ENCODE measurements at places on chromosomes 2 and 18. TPM values are rescaled to one million over a fixed set of nuclear protein-coding genes. Genes with fewer than 3 reads are reported as not detected.

- no peaks in the 10 kb centered on the region for H3K27me3 ChIP-seq
- no peaks in the 10 kb centered on the region for H3K36me3 ChIP-seq
- no peak overlapping the region for H3K4me3 ChIP-seq
- no peak for DNase-seq
- no peaks in the 10 kb centered on the region for H3K4me1 ChIP-seq
Measured at GRCh38 chr18:24990671-24991134, 361.3 kb downstream of the ZNF521 start.

The C2orf92 gene
- total RNA-seq: 2.5 TPM

DNA sequence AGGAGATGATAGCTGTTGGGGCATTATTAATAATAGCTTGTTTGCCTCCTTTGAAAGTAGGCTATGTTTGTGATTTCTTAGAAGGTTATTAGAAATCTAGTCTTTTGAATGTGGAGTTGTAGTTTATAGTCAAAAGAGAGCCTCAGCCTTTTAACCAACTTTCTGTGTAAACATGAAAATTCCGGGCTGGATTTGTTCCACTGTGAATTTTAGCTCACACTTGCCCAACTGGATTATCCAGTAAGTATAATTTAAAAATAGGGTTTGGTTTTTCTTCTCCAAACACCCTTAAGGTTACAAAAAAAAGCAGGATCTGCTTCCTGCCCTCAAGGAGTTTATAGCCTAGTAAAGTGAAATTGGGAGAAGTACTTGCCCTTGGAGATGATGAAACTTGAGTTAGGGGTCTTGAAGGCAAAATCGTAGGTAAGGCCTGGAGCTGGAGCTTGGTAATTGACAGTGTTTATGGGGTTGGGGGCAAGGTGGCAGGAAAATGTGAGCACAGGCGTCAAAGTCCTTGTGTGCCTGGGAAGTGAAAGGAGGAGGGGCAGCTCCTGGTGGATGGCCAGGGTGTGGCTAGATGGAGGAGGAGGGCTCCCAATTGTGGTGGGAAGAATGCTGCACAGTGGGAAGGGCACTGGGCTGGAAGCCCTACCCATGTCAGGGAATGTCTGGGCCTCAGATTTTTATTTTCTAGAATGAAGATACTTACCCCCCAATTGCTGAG lies 21.3 kb downstream of the ITGA6 start:
- H3K27ac ChIP-seq: no peak overlapping the region
- no peaks in the 10 kb centered on the region for H3K4me1 ChIP-seq
- no peaks in the 10 kb centered on the region for H3K27me3 ChIP-seq
- DNase-seq: no peak

DNA sequence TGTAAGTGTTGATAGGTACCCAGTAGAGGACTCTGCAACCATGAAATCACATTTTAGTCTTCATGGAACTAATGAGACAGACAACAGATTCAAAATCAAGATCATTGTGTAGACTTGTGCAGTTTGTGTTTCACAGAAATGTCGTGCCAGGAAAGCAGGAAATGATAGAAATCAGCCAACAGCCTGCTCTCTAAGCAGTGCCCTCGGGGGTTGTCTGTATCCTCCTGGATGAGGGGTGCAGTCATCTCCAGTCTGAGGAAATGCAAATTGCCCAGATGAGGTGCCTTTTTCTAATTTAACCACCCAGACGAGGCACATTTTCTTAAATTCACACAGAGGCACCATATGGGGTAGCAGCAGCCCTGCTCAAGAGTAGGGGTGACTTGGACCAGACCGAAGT lies 663.1 kb downstream of the XIRP2 start:
- H3K27me3 ChIP-seq: no peaks in the 10 kb centered on the region
- H3K4me1 ChIP-seq: no peaks in the 10 kb centered on the region
- no peak overlapping the region for H3K4me3 ChIP-seq
- no peaks in the 10 kb centered on the region for H3K36me3 ChIP-seq
- no peak for DNase-seq

- no peak for DNase-seq
- H3K27ac ChIP-seq: no peak overlapping the region
- H3K27me3 ChIP-seq: peaks cover 31% of the 10 kb centered on the region
- H3K4me1 ChIP-seq: no peaks in the 10 kb centered on the region
- H3K4me3 ChIP-seq: no peak overlapping the region
Measured at GRCh38 chr18:58766164-58766563, 94.9 kb downstream of the MALT1 start.

The BCL2 gene
- 11.9 TPM for total RNA-seq

The FIGN gene
- total RNA-seq: 2.5 TPM

The IL18RAP gene
- total RNA-seq: not detected

The HTR2B gene
- 5.3 TPM for total RNA-seq

- peaks cover 8% of the 10 kb centered on the region for H3K4me1 ChIP-seq
- H3K36me3 ChIP-seq: peaks cover 15% of the 10 kb centered on the region
- H3K4me3 ChIP-seq: no peak overlapping the region
- H3K27me3 ChIP-seq: no peaks in the 10 kb centered on the region
- DNase-seq: peak; percentile 49
Measured at GRCh38 chr2:27897717-27898116, 7.2 kb downstream of the BABAM2 start.

GRCh38 chr2:30393510-30393909 lies 53.5 kb upstream of the LCLAT1 start:
- H3K4me3 ChIP-seq: no peak overlapping the region
- DNase-seq: no peak
- no peaks in the 10 kb centered on the region for H3K36me3 ChIP-seq

- DNase-seq: no peak
- no peaks in the 10 kb centered on the region for H3K27me3 ChIP-seq
- H3K4me3 ChIP-seq: no peak overlapping the region
- H3K36me3 ChIP-seq: no peaks in the 10 kb centered on the region
Measured at GRCh38 chr2:20745924-20746555, 76.9 kb downstream of the LDAH start.

- H3K27me3 ChIP-seq: no peaks in the 10 kb centered on the region
- no peaks in the 10 kb centered on the region for H3K36me3 ChIP-seq
- H3K27ac ChIP-seq: no peak overlapping the region
- H3K4me1 ChIP-seq: no peaks in the 10 kb centered on the region
- no peak for DNase-seq
Measured at GRCh38 chr18:52670896-52671295, 330.9 kb downstream of the DCC start.

GRCh38 chr2:47225061-47225783 lies 70.1 kb upstream of the STPG4 start:
- no peaks in the 10 kb centered on the region for H3K27me3 ChIP-seq
- no peak for DNase-seq
- peaks cover 43% of the 10 kb centered on the region for H3K4me1 ChIP-seq
- H3K4me3 ChIP-seq: no peak overlapping the region
- no peak overlapping the region for H3K27ac ChIP-seq

GRCh38 chr2:60213865-60214625 lies 339.4 kb downstream of the BCL11A start:
- H3K4me3 ChIP-seq: no peak overlapping the region
- no peaks in the 10 kb centered on the region for H3K4me1 ChIP-seq
- H3K27ac ChIP-seq: no peak overlapping the region
- H3K36me3 ChIP-seq: no peaks in the 10 kb centered on the region
- H3K27me3 ChIP-seq: no peaks in the 10 kb centered on the region
- DNase-seq: no peak

- H3K27ac ChIP-seq: no peak overlapping the region
- no peak overlapping the region for H3K4me3 ChIP-seq
- no peaks in the 10 kb centered on the region for H3K4me1 ChIP-seq
- H3K27me3 ChIP-seq: no peaks in the 10 kb centered on the region
- DNase-seq: no peak
Measured at GRCh38 chr2:124347209-124347608, 322.1 kb downstream of the CNTNAP5 start.

GRCh38 chr2:216392018-216392562 lies 19.8 kb upstream of the MARCHF4 start:
- H3K4me3 ChIP-seq: no peak overlapping the region
- no peaks in the 10 kb centered on the region for H3K36me3 ChIP-seq
- H3K27me3 ChIP-seq: no peaks in the 10 kb centered on the region
- peaks cover 3% of the 10 kb centered on the region for H3K4me1 ChIP-seq

GRCh38 chr2:171957061-171957460 lies 34.8 kb downstream of the HAT1 start:
- H3K27me3 ChIP-seq: no peaks in the 10 kb centered on the region
- DNase-seq: peak; percentile 42
- H3K36me3 ChIP-seq: peaks cover 2% of the 10 kb centered on the region
- no peak overlapping the region for H3K27ac ChIP-seq
- peaks cover 32% of the 10 kb centered on the region for H3K4me1 ChIP-seq

The SYT4 gene
- not detected for total RNA-seq

- DNase-seq: no peak
- H3K27me3 ChIP-seq: no peaks in the 10 kb centered on the region
- H3K4me3 ChIP-seq: no peak overlapping the region
- peaks cover 78% of the 10 kb centered on the region for H3K36me3 ChIP-seq
- no peak overlapping the region for H3K27ac ChIP-seq
- H3K4me1 ChIP-seq: no peaks in the 10 kb centered on the region
Measured at GRCh38 chr2:85628658-85629057, 12.7 kb downstream of the USP39 start.

DNA sequence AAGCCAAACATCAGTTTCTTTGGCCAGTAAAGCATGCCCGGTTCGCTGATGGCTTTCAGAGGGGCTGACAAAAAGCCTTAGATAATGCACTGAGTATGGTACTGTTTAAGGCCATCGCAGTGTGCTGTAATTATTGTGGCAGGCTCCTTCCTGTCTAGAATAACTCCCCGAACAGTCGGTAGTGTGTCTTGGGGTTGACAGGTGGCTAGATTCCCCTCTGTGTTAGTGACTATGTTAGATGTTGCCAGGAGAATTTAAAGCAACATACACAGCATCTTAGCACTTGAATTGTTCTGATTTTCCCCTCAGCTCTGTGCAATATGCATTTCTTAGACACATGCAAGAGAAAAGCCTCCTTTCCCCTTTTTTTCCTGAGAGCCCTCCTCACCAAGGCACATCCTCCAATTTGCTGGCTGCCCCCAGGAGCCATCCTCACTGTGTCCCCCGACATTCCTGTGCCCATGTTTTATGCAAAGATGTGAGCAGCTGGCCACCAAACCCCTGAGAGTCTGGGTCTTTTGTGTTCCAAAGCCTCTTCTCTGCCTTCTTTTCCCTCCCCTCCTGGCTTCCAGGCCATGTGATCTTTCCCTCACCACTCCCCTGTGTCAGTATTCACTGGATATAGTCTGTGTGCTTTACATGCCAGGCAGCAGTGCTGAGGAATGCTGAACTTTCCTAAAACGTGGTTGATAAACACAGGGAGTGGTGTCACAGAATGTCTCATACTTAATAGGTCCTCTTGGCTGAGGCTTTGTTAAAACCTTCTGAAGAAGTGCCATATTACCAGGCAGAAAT lies 331.5 kb downstream of the HRH4 start:
- no peak for DNase-seq
- no peak overlapping the region for H3K27ac ChIP-seq
- H3K4me1 ChIP-seq: no peaks in the 10 kb centered on the region
- H3K27me3 ChIP-seq: no peaks in the 10 kb centered on the region

GRCh38 chr18:71784777-71785176 lies 759.4 kb downstream of the CBLN2 start:
- H3K4me1 ChIP-seq: no peaks in the 10 kb centered on the region
- DNase-seq: no peak
- no peaks in the 10 kb centered on the region for H3K36me3 ChIP-seq
- H3K27me3 ChIP-seq: no peaks in the 10 kb centered on the region
- no peak overlapping the region for H3K4me3 ChIP-seq

DNA sequence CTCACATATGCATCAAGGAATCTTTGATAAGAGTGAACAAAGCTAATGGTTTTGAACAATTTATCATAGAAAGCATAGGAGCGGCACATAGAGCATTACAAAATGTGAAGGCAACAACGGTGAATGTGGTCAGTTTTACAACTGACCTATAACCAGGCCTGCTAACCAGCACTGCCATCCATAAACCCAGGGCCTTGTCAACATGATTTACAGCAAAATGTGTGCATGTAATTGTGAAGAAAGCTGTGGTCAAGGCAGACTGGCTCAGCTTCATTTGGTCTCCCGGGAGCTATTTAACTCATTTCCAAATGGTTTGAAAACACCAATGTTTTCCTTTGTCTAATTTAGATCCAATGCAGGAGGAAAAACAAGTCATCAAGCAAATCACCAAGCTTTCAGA lies 119.8 kb downstream of the DHRS9 start:
- no peak overlapping the region for H3K4me3 ChIP-seq
- no peaks in the 10 kb centered on the region for H3K27me3 ChIP-seq
- no peak overlapping the region for H3K27ac ChIP-seq
- H3K4me1 ChIP-seq: no peaks in the 10 kb centered on the region

DNA sequence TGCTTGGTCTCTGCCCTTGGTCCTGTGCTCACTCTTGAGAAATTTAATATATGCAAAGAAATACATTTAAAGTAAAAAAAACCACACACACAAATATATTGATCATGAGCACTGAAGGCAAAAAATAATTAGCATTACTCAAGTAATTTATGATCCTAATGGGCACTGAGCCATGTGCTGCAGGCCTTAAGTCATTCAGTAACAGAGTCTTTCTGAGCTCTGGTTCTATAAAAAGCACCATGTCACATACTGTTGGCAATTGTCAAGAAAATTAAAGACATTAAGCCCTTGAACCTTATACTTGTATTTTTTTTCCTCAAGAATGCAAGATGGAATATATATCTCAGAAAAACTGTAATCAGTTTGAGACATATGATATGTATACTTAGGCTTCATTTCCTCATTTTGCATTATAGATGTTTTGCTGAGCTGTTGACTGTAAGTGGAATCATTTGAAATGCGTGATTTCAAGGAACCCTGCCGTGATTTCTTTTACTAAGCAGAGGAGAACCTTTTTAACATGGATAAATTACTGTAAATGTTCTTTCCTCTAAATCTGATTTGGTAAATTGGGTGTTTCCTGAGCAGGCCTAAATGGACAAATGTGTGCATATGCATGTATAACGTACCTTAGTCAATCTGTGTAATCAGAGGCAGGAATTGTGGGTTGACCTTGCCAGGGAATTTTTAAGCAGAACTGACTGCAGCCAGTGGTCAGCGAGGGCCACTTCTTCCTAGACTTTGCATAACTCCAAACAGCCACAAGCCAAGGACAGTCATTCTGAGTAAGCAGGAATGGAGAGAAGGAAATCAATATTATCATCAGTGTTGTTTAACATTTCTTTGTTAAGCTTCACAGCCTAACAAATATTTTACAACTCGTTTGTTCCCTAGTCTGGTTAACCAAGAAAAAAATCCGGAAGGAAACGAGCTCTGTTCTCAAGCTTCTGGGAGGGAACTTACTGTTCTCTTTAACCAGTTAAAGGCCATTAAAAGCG lies 191.5 kb upstream of the ATP5MC3 start:
- no peaks in the 10 kb centered on the region for H3K36me3 ChIP-seq
- H3K4me1 ChIP-seq: no peaks in the 10 kb centered on the region
- no peak overlapping the region for H3K27ac ChIP-seq

DNA sequence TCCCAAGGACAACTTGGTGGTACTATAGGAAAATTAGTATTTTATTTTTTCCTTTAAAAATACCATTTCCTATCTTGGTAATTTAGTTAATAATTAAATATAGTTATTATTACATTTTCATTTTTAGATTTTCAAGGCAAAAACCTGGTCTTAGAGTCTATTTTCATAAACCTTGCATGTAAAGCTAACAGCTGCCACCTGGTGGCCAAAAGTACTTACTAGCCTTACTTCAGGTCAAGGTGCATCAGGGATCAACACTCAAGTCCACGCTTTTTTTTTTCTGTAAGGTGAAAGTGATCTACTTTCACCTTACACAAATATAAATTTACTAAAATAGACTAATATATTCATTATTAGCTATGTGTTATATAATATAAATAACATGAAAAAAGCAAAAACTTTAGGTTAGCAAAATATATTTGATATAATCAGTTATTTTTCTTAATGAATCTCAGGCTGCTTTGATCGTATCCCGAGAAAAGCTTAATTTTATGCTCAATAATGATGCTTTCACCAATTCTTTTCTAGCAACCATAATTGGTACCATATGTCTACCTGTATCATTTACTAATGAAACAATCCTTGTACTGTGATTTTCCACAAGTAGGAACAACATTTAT lies 62.5 kb downstream of the RELCH start:
- H3K4me3 ChIP-seq: no peak overlapping the region
- peaks cover 4% of the 10 kb centered on the region for H3K36me3 ChIP-seq
- H3K27me3 ChIP-seq: no peaks in the 10 kb centered on the region
- no peak overlapping the region for H3K27ac ChIP-seq
- no peaks in the 10 kb centered on the region for H3K4me1 ChIP-seq
- DNase-seq: peak; percentile 19
